ENCODE measurements at places on chromosomes 2 and 18.

GRCh38 chr18:27609221-27609620 is 424.1 kb upstream of the CHST9 start:
- no peak for DNase-seq

DNA sequence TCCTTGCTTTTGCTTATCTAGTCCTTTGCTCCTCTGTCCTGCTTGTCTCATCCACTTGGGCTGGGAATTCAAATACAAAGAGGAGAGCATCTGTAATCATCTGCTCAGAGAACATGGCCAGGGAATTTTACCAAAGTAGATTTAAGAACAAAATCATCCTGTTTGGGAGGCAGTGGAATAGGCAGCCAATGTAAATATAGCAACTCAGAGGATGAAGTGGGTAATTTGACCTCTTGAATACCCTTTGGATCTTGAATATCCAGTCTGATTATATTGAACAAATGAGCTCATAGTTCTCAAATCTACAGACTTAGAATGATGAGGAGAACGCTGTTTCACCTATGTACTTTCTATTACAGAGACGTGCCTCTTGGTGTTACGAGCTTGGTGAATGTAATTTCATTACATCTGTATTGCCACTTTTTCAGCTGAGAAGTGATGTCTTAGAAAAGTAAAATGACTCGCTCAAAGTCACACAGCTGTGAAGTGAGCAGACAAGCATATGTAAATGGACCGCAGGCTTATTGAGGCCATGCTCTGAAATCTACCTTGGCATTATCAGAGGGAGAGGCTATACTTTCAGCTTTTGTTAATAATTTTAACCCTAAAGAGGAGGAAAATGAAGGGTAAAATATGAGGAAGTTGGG is 266.3 kb downstream of the MTX2 start:
- DNase-seq: no peak

- peak; percentile 55 for DNase-seq
Measured at GRCh38 chr18:9417073-9417851, 58.1 kb upstream of the RALBP1 start.

DNA sequence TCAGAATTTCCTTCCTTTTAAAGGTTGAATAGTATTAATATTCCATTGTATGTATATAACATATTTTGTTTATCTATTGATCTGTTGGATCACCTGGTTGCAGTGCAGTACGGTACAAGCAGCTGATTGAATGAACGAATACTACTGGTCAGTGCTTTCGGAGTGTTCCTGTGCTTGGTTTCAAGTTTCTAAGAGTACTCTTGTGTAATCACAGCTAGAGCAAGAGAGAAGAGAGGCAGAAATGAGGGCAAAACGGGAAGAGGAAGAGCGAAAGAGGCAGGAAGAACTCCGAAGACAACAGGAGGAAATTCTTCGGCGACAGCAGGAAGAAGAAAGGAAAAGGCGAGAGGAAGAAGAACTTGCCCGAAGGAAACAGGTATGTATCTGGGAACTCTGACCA is 40.3 kb upstream of the KCNJ13 start:
- DNase-seq: no peak

DNA sequence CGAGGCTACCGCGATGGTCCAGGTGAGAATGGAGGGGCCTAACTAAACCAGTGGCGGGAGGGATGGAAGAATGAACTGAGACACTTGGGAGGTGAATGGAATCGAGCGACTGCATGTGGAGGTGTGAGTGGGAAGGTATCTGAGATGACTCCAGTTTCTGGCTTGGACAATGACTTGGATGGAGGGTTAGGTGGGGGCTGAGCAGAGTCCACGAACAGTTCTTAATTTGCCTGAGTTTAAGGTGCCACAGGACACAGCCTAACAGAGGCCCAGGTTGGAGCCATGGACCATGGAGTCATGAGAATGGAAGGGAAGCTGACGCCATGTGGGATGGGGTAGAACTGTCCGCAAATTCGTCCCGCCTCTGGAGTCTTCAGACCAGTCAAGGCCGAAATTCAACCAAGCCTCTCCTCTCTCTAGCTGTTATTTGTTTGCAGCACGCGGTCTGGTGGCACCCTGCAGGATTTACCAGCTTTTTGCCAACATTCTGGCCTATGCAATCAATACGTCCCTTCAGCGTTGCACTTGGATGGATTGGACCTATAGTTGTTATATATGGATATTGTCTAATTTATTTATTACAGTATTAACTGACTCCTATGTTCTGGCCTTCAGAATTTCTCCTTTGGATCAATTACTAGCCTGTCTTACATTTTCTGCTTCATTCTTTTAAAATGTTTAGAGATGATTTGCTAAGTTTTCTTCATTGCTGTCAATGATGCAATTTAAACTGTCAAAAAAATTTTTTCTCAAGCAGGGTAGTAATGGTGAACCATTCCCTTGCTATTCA is 940 bp upstream of the BOLA3 start:
- no peak for DNase-seq

DNA sequence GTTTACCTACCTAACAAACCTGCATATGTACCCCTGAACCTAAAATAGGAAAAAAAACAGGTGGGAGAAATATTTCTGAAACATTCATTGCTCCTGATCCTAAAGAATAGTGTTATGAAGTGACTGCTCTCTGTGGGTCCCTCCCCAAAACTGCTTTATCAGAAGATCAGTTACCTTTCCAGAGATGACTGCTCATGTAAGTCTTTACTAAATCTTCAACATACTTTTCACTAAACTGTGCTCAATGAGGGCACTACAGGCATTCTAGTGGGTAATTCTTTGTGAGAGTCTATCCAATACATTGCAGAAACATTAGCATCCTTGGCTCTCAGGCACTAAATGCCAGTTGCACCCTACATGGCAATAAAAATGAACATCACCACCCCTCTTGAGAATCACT is 189.3 kb upstream of the STK17B start:
- no peak for DNase-seq

Measured in fibroblast of skin of left biceps (primary cell).